ENCODE measurements at places on chromosomes 4 and X.

DNA sequence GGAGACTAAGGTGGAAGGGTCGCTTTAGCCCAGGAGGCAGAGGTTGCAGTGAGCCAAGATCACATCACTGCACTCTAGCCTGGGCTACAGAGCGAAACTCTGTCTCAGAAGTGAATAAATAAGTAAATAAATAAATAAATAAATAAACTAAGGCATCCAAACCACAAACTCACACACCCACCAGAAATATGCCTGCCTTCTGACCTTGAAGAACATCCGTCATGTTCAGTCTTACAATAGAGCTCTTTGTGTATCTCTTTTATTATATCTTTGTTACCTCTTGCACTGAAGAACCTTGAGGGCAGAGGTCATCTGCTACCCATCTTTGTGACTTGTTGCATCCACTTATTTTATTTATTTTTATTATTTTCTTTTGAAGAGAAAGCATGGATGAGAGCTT lies 71.6 kb downstream of the PRRG1 start:
- no peak for DNase-seq

- no peak for DNase-seq
Observed at GRCh38 chrX:155259752-155260151, 4.5 kb downstream of the RAB39B start.

GRCh38 chr4:78622253-78622979 lies 70.8 kb downstream of the ANXA3 start:
- DNase-seq = no peak

GRCh38 chr4:121050300-121050699 lies 22.0 kb downstream of the NDNF start:
- DNase-seq = no peak

GRCh38 chr4:88003261-88003660 lies 4.2 kb upstream of the PKD2 start:
- DNase-seq = no peak

DNA sequence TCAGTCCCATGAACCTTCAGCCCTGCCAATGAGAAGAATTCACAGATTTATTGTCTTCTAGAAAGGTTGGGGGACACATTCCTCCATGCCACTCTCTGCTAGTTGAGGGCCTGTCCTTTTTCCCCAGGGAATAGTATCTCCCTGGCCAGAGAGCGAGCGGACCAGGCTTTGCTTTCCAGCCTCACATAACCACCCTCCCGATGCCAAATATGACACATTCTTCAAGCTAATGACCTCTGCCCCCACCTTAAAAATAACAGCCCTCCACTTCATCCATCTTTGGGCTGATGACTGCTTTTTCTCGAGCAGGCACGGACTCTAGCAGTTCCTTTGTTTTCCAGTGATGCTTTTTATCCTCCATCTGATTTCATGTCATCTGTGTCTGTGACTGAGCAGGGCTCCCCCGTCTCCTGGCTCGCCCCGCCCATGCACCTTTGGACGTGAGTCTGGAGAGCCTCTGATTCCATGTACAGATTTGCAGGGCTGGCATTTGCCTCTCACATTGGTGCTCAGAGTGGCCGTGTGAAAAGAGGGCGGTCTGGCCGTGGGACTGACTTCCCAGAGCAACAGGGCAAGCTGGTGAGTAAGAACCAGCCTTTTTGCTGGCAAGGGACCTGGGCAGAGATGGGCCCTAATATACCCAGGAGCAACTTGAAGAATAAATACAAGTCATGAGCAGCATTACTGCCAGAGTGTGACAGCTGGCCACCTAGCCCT lies 279.8 kb downstream of the BCOR start:
- DNase-seq = no peak

DNA sequence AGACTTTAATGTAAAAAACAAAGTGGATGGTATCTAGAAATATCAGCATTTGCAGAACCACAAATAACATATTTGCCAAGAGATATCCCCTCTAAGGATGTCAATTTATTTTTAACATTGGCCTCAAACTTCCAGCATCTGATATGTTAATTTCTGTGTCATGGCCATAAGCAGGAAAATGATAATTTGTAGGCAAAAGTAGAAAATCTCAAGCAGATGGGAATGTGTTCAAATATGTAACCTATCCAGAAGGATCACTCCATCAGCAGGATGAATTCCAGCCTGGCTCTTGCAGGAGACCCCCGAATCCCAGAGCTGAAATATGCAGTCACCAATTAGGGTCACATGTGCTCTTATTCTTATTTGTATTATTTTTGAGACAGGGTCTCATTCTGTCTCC lies 55.4 kb upstream of the PRKX start:
- DNase-seq = no peak

DNA sequence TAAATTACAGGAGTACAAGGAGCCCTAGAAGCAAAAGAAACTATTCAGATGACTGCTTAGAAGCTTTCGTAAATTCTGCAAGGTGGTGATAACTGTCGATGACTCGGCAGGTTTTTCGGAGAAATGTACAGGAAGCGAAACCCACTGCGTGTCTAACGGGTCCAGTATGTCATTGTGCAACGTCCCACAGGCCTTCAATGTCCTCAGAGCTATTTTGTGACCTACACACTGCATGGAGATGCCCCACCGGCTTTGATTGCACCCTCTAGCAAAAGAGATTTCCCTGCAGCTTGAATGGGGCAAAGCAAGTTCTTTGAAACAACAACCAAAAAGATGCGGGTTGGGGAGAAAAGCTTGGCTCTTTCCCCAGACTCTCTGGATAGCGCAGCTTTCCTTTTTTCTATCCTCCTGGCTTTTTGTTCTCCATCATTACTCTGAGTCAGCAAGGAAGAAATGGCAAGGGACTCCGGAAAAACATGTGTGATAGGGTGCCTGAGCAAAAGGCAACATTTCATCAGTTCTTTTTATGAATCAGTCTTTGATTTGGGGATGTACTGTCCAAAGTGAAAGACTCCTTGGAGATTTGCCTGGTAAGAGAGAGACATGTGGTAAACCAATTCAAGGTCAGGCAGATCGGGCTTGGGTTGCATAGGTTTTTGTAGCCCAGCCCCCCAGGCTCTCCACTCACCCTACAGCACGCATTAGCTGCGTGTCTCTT lies 112.0 kb upstream of the TBL1X start:
- no peak for DNase-seq

DNA sequence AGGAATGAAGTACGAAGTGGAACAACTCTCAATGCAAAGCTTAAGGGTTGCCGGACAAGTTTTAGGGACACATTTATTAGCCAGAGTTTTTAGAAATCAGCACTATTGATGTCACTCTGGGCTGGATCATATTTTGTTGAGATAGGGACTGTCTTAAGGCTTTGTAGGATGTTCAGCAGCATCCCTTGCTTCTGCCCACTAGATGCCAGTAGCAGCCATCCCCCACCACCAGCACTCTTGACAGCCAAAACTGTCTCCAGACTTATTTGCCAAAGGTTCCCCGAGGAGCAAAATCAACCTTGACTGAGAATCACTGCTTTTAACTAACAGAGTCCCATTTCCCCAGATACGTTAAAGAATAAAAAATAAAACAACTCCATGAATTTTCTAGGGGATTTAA lies 1497.3 kb downstream of the STIM2 start:
- no peak for DNase-seq

DNA sequence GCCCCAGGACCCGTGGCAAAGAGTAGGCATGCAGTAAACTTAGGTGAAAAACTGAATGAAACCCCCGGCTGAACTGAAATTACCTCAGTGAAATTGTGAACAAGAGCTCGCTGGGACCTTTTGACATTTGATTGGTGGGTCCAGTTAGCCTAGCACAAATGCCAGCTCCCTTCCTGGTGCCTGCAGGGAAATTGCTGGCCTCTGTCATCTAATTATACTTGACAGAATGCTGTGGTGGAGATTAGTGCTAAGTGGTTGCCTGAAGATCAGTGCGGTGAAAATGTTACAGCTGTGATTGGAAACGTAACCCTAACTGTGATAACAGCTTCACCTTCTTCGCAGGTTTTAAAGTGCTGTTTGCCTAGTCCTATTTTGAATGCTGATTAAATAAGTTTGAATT lies 43.0 kb downstream of the ADD1 start:
- no peak for DNase-seq

GRCh38 chr4:140742838-140743193 lies 13.4 kb downstream of the TBC1D9 start:
- DNase-seq = no peak

GRCh38 chr4:11765849-11766453 lies 337.3 kb upstream of the HS3ST1 start:
- no peak for DNase-seq

DNA sequence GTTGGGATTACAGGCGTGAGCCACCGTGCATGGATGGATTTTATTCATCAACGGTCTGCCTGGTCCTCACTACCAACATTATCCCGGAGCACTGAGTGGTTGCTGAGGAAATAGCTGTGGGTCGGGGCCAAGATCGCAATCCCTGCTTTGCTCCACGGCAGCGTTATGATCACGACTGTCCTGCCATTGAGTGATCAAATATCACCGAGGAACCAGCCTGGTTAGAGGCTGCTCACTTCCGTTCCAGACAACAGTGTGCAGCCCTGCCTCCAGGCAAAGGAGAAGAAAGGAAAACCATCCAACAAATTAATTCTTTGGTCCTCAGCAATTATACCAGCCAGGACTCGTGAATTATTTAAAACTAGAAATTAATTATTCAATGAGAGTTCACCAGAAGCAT lies 70.6 kb upstream of the TBL1X start:
- DNase-seq = no peak

DNA sequence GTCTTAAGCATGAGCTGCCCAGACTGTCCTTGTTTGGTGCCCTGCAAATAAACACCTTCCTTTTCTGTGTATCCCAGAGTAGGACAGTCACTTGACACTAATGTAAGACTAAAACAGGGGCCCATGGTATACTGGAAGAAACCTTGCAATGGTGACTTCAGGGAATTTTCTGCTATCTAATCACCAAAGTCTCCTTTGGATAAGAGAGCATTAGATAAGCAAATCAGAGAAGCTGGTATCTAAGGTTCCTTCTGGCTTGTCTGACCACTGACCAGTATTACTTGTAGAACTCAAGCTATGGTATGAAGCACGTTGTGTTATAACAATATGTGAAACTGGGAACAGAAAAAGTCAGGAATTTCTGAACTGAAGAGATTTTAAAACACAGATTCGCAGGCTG lies 173.9 kb downstream of the COL25A1 start:
- DNase-seq = no peak

- no peak for DNase-seq
Observed at GRCh38 chr4:143587703-143588102, 74.2 kb downstream of the SMARCA5 start.

DNA sequence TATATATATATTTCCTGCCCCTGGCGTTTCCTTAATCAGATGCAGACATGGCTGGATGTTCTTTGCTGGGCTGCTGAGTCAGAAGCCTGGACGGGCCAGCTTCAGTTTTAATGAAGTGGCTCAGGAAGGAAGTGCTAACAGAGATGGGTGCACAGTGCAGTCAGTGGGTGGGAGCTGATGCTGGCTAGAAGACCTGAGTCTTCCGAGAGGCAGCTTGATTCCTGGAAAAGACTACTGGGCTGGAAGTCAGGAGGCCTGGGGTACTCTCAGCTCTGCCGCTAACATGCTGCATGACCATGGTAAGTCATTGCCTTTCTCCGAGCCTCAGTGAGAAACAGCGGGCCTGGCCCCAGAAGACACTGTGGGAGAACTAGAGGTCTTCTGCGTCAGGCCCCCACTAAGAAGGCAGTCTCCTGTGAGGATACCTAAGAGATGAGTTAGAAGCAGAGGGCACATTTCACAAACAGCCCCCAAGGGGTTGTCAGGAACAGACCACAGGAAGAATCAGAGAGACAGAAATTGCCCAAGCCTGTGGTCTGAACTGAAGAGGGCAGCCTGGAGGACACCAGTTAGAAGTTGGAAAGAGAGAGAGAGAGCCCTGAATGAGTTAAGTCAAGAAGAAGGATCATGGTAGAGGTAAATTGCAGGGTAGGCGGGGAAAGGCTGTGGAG lies 8.3 kb upstream of the CD40LG start:
- no peak for DNase-seq

GRCh38 chr4:93879919-93880318 lies 51.4 kb downstream of the ATOH1 start:
- DNase-seq = no peak

DNA sequence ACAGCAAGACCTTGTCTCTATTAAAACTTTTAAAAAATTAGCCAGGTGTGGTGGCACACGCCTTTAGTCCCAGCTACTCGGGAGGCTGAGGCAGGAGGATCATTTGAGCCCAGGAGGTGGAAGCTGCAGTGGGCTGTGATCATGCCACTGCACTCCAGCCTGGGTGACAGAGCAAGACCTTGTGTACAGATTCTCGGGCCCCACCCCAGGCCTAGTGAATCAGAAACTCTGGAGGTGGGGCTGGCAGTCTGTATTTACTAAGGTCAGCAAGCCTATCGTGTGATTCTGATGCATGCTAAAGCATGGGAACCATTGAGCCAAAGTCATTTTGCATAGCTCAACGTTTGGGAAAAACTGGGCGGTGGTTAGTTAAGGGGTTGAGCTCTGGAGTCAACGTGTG lies 3.5 kb downstream of the S100G start:
- no peak for DNase-seq

DNA sequence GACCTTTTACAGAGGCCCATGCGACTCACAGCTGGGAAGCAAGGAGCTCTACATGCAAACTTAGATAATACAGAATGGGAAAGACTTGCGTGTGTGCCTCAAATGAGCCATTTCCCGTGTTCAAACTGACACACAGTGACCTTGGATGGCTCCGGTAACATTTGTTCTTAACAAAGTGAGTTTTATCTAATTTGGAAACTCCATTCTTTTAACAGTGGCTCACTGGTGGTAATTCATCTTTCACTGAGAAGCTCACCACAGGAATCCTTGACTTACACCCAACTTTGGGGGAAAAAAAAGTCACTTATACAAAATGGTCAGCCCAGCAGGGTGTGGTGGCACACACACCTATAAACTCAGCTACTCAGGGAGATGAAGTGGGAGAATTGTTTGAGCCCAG lies 190.6 kb downstream of the LDB2 start:
- no peak for DNase-seq

GRCh38 chr4:115671581-115671980 lies 558.2 kb upstream of the NDST4 start:
- no peak for DNase-seq

DNA sequence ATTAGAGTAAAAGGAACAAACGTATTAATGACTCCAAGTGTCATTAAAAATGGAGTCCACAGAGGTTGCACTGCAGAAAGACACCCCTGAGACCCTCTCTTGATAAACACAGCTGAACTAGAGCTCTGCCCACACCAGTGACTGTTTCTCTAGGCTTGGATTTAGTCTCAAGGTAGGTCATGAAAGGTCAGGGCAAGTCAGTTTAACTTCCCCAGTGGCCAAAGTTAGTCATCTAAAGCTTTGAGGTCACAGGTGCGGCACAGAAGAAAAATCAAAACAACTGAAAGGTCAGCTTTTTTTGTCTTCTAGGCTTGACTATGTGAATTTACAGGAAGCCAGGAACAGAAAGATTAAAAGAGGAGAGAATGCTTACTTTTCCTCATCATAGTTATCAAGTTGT lies 749.6 kb downstream of the RAB28 start:
- DNase-seq = no peak

DNA sequence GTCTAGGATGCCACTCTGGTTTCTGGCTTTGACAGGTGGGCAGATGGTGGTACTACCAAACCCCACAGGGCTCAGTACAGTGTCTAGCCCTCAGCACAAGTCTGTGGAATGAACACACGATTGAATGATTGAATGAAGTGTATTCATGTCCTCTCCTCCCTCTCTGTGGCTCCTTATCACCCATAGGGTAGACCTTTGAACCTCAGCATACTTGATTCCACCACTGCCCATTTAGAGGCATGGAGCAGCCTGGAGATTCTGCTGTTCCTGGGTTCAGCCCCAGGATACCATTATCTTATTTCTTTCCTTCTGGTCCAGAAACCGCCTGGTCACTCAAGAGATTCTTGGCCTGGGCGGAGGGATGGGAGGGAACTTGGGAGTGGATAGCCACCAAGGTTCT lies 53.9 kb downstream of the PRPS1 start:
- no peak for DNase-seq

- no peak for DNase-seq
Observed at GRCh38 chrX:153414856-153415510, 3.7 kb downstream of the ZFP92 start.
